ENCODE measurements at places on chromosomes 2 and 18.

DNA sequence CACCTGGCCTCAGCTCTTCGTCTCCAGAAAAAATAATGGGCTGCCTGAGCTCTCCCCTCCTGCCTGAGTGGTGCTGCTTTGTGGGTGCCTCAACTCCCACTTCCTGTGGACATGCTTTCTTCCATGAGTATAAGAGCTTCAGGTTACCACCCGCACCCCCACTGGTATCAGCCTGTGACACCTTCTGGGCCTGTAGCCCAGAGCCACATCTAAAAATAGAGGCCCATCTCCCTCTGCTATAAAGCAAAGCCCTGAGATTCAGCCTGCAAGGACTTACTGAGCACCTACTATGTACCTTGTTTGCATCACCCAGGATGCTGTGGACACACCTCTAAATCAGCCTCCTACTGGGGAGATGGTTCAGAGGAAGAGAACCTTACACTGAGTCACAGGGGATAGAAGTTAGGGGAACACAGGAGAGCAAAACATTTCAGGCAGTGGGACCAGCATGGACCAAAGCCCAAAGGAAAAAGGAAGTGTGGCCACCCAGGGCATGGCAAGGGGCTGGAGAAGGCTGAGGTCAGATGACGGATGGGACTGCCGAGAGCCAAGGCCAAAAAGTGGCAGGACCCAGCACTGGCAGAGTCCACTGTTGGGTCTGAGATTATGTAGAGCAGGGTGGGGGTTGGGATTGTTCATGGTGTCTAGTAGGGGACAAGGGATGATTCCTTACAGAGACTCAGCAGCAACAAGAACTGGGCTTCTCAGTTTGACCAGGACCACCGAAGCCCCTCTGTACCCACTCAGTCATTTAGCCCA, 123.7 kb upstream of the PPP1CB start:
- no peak for DNase-seq

DNA sequence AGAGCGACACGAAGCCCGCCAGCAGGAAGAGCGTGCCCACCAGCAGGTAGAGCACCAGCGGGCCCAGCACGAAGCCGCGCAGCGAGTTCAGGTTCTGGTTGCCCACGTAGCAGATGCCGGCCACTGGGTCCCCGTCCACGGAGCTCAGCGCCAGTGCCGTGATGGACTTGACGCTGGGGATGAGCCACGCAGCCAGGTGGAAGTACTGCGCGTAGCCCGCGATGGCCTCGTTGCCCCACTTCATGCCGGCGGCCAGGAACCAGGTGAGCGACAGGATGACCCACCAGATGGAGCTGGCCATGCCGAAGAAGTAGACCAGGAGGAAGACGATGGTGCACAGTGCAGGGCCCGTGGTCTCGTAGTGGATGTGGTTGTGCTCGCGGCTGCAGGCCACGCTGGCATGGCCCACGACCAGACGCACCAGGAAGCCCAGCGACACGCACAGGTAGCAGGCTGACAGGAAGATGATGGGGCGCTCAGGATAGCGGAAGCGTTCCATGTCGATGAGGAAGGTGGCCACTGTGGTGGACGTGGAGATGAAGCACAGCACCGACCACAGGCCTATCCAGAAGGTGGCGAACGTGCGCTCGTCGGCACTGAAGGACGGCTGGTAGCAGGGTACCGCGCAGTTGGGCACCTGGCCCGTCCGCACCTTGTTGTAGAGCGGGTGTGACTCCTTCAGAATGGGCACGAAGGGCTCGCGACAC, 2.1 kb downstream of the FZD5 start:
- no peak for DNase-seq

DNA sequence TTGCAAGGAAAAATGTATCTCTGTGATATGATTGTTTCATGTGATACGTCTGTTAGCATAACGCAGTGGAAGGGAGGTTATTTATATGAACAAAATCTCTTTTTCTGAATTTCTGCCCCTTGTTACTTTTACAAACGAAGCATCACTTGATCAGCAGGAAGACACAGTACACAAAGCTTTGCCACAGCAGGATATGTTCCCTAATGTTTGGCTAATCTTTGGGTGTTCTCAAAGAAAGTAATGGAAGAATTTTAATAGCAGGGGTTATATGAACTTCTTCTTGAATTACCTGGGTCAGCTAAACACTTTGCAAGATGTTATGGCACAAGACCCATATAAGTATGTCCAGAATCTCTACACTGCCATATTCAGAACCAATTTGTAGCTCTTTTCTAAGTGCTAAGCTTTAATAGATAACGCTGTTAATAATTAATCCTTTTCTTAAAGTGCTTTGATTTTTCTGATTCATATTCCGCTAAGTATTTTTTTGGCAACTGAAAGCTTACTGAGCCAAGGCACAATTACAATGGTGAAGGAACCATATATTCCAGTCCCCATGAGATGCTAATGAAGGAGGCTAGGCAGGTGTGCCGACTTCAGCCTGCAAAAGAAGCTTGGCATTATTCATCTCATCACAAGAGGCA, 33.2 kb upstream of the TRIB2 start:
- no peak for DNase-seq

DNA sequence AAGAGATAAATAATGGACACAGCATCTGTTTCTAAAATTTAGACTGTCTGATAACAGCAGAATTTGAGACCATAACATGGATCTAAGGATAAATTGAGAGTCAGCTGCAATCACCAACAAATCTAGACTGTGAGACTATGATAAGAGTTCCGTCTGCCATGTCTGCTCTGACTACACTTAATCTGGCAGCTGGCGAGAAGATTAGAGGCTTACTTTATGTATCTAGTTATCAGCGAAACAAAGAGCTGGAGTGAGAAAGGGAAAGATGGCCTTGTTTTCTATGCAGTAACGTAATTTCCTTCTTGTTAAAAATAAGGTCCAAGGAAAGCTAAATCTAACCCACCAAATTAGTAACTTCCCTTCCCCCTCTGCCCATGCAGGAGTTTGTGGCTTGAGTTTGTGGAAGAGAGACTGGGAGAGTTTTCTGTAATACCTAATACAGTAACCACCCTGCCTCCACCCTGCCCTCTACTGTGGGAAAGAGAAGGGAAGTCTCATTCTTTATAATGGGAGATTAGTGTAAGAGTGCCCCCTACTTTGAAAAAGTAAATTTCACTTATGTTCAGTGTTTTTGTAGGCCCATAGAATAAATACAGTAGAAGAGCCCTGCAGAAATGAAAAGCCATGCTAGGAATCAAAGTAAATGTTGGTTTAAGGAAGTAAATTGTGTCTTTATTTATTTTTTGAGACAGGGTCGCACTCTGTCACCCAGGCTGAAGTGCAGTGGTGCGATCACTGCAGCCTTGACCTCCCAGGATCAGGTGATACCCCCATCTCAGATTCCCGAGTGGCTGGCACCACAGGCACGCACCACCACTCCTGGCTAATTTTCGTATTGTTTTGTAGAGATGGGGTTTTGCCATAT, 27.5 kb downstream of the EML4 start:
- DNase-seq = peak; percentile 88

- no peak for DNase-seq
These were observed 114.1 kb upstream of the OTOS start for GRCh38 chr2:240254337-240255164.

DNA sequence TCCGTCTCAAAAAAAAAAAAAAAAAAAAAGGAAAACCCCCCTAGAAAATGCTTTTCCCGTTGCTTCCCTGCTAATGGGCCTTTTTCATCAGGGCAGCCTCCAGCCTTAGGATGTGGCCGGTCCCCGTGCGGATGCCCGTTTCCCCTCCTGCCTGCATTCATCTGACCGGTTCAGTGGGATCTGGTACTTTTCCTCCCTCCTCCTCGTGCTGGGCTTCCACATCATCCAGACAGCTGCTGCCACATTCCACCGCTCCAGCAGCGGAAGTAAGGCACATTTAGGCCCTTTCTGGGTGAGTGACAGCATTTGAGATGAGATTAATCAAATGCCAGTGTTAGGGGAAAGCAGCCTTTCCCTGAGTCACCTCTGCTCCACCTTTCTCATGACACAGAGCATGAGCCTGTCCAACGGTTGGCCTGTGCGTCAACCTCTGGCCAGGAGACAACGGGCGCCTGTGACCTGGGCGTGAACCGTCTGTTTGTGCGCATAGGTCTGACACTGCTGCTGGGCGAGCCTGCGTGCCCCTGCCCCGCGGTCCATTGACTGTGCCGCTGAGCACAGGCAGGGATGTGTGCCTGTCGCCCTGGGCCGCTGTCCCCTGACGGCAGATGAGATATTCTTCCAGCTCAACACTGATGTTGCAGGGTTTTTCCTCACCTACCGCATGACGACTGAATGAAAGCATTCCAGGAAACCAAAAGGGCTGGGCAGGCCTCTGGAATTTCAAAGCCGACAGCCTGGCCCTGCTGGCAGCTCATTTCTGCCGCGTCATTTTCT, 174.0 kb downstream of the TGIF1 start:
- peak; percentile 96 for DNase-seq

DNA sequence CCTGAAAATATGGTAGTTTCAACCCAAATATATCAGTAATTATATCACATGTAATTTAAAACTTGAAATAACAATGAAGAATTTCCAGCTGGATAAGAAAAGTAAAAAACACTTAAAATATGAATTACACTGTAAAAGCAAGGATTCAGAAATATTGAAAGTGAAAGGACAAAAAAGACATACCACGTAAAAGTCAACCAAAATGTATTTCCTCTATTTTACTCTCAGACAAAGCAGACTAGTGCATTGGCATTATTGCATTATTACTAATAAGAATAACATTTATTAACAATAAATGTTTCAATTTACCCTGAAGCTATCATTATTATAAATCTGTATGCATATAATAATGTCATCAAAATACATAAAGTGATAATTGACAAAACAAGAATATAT, 445.1 kb upstream of the TRIB2 start:
- no peak for DNase-seq

GRCh38 chr2:167005096-167005495, 116.8 kb downstream of the XIRP2 start:
- no peak for DNase-seq

- DNase-seq = no peak
These were observed 170.9 kb upstream of the GATA6 start for GRCh38 chr18:21998486-21998885.

- DNase-seq = peak; percentile 53
These were observed 85.9 kb downstream of the CBLN2 start for GRCh38 chr18:72458271-72458670.

DNA sequence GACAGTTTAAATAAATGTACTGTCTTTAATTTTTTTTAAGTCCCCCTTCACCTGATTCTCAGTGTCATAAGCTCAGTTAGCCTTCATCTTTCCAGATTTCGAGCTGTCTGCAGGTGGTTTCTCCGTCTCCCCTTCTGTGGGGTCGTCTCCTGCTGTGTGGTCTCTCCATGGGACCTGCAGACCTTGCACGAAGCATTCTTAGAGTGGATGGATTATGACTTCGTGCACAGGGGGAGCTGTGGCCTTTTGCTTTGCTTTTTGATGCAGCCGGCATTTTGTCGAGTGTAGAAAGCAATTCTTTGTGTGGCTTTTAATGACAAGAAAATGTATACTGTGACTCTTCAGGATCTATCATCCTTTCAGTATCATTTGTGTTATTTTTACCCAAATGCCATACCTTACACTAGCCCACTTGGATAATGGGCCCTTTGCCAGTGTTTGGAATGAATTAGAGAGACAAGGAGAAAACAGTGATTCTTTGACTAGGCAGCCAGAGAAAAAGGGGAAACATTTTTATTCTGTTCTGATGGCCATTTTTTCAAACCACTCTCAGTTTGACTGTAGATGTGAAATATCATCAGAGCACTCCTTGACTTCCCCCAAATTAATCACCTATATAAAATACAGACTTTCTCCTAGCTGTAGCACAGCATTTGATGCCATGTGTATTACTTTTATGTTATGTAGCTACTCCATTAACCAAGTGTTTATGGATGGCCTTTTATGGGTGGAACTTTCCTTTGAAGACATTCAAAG, 54.3 kb downstream of the ITGA6 start:
- no peak for DNase-seq

- no peak for DNase-seq
These were observed 8.5 kb downstream of the ESPNL start for GRCh38 chr2:238108423-238109183.

DNA sequence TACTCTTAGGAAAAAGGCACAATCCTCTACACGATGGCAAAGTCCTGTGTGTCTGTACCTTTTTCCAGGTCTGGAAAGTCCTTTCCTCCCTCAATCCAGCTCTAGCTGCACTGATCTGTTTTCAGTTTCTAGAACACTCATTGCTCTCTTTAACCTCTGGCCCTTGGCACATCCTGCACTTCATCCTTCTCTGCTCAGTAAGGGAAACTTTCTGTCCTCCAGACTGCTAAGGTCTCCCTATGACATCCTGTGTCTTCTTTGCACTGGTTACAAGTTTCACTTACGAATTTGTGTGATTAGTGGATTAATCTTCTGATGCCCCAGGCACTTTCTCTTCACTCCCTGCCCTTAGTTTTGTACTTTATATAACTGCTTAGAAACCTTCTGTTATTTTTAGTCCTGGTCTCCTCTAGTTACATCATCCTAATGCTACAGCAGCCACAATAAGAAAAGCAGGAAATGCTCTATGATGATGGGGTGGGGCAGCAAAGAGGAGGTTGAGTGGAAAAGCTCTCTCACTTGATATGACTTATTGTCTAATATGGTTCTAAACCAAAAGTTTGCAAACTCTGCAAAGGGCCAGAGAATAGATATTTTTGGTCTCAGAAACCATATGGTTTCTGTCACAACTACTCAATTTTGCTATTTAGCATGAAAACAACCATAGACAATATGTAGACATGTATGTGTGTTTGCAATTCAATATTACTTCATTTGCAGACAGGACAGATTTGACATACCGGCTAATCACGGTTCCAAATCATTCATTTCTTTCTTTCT, 568.2 kb downstream of the THSD7B start:
- DNase-seq = no peak

Measured in ACHN (cell line).